ENCODE measurements at places on chromosomes 13 and 19.

GRCh38 chr19:37695144-37695899 lies 24.2 kb downstream of the ZNF607 start:
- no peak for DNase-seq

GRCh38 chr13:50923272-50923671 lies 13.7 kb downstream of the RNASEH2B start:
- no peak for DNase-seq

DNA sequence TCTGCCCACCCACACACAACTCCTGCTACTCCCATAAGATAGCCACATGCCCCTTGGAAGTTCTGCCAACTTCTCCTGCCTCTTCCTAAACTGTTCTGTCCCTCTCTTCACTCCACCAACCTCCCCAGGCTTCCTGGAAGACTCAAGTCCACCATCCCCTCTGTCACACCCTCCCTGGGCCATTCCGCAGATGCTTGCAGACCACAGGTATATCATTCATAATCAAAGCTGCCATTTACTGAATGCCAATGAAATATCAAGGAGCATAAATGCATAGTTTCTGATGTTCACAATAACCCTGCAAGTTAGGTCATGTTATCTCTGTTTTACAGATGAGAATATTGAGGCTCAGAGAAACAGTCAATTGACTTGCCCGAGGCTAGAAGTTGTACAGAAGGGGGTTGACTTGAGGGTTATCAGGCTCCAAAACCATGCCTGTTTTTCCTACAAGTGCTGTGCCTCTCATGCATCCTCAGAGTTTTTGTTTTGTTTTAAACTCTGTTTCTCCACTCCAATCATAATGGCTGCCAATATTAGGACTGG lies 135.6 kb downstream of the SLC7A1 start:
- no peak for DNase-seq

GRCh38 chr13:46683676-46684260 lies 113.2 kb downstream of the ESD start:
- DNase-seq, result no peak

DNA sequence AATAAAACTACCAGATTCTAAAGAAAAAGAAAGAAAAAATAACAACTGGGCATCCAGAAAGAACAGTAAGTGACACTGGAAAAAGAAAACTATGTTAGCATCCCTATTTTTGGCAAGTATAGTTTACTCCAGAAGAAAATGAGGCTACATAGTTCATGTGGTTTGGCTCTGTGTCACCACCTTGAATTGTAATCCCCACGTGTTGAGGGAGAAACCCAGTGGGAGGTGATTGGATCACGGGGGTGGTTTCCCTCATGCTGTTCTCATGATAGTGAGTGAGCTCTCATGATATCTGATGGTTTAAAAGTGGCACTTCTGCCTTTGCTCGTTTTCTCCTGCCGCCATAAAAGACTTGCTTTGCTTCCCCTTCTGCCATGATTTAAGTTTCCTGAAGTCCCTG lies 76.9 kb downstream of the ITGBL1 start:
- no peak for DNase-seq

DNA sequence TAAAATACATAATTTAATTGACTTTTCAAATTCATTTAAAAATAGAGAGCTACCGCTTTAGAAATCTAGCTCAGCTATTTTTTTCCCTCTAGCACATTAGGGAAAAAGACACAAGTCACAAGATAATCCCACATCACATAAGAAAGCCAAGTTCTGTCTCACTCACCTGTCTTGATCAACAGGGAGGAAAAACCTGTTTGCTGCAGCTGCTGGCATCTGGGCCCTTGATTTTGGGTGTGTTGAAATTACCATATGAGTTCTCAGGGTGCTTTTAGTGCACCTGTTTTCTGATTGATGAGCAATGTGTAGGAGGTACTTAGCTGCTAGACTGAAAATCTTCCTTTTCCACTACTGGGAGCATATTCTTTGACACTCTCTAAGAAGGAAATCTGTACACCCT lies 53.8 kb downstream of the ZDHHC20 start:
- DNase-seq, result no peak

DNA sequence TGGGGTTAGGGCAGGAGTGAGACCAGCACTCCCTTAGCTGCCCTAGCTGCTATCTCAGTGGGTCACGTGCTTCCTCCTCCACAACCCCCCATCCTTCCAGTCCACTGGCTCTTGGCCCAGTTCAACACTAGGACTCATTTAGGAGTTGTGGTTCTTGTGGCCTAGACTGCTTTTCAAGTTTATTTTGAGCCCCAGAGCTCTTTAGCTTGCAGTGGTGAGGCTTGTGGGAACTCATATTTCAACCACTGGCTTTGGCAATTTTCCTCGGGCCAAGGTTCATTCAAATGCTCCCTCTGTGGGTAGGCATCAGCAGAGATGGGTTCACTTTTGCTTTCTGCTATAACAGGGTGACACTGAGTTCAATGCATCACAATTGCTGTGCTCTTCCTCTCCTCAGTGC lies 436.2 kb upstream of the SLITRK5 start:
- no peak for DNase-seq

DNA sequence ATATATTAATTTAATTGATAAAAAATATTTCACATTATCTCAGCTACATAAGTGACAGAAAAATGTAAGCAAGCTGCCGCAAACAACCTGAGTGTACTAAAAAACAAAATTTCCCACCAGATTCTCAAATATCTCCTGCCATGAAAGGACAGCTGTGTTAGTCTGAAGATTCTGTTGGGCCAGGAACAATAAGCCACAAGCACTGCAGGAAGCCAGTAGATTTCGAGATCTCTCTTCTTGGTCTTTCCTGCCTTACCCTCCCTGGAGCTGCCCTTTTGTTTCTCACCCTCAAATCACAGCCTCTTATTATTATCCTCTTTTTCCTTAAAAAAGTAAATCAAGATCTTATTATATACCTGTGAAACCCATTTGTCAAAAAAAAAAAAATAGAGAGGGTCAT lies 165.6 kb downstream of the EFNB2 start:
- DNase-seq, result no peak

GRCh38 chr19:45103156-45103507 lies 10.2 kb downstream of the PPP1R37 start:
- DNase-seq, result no peak
